Stimulated activated CD8-positive, alpha-beta memory T cell treated with anti-CD3 and anti-CD28 coated beads, Interleukin-4, amount 100 ng/mL, for 1 hour (primary cell): ENCODE measurements at places on chromosomes 2 and 18.

DNA sequence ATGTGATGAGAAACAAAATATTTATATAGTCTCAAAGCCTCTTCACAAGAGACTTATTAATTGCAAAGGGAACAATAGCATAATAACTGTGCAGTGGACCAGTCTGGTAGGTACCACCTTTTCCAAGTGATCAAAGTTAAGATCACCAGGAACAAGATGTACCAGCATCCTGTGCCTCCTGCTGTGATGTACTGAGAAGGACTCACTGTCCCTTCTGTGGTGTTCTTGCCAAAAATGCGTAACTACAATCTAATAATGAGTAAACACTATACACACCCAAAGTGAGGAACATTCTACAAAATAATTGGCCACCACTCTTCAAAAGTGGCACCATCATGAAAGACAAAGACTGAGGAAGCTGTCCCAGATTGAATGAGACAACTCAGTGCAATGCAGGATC lies 14.5 kb downstream of the GNLY start:
- DNase-seq = no peak

GRCh38 chr2:104430359-104430740 lies 423.6 kb upstream of the POU3F3 start:
- DNase-seq = no peak

DNA sequence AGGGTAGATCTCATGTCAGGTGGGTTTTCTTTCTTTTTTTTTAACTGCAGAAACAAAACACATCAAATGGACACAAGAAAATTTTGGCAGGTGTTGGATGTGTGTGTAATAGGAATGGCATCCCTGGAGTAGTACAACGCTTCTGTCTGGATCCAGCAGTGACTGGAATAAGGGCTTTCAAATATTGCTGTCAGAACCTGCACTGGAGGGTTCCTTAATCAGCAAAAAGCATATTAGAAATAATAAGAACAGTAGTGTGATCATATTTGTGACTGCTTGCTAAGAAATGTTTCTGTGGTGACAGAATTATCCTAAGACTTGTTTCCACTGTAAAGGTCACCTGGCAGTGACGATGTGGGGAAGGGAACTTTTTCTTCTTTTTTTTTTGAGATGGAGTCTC lies 30.8 kb downstream of the CREG2 start:
- no peak for DNase-seq

GRCh38 chr18:57107140-57107832 lies 39.6 kb upstream of the BOD1L2 start:
- no peak for DNase-seq

DNA sequence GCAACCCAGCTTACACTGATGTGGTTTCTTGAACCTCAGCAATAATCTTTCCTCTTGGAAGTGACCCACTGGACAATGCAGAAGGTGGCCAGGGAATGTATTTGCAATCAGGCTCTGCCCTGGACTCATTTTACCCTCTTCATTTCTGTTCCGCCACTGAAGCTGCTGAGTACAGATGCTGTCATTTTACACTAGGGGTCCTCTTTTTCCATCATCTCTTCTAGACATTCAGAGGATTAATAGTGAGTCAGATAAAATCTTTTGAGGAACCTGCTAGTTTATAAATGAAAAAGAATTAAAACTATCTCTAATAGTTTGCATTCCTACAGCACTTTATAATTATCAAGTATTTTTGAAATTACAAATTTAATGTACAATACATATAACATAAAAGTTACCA lies 87.9 kb upstream of the PNPT1 start:
- no peak for DNase-seq

GRCh38 chr2:121388371-121388770 lies 103.4 kb upstream of the TFCP2L1 start:
- no peak for DNase-seq

GRCh38 chr2:24285484-24286152 lies 74.7 kb downstream of the ITSN2 start:
- no peak for DNase-seq

DNA sequence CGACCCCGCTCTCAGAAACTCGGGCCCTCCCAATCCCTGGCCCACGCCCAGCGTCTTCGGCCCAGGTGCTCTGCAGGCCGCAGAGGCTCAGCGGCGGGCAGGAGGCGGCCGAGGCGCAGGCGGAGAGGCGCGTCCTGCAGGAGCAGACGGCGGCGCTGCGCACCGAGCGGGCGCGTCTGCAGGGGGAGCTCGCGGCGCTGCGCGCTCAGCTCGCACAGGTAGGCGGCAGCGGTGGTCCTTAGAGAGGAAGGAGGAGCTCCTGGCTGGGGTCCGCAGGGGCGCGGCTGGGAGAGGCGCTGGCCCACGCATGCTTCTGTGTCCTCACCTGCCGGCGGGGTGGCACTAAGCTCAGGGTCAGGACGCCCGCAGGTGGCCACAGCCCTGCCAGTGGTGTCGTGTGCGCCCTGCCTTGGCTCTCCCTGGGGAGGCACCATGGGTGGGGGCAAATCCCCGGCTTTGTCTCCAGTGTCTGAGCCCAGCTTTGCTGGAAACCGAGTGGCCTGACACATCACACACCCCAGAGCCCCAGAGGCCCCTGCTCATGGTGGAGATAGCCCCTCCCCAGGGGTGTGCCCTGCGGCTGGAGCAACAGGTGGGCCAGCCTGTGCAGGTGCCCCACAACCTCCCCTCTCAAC lies 14.9 kb upstream of the SNED1 start:
- DNase-seq = no peak

- DNase-seq = no peak
These were observed 143.5 kb upstream of the CWC22 start for GRCh38 chr2:180150606-180151005.

DNA sequence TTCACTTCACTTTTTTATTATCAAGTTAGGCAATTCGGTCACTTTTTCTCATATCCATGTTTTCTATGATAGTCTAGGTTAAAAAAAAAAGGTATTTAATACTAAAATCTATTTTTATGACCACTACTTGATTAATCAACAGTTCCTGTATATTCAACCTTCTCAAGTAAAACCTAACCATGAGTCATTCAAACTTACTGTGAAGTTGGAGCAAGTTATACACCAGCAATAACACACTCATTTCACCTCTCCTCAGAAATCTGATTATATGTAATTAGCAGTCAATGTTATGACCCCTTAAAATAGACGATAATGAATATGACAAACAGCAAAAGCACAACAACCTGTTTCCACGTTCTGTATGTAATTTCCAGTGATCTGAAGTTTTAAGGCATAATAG lies 35.0 kb upstream of the ADAM17 start:
- no peak for DNase-seq

DNA sequence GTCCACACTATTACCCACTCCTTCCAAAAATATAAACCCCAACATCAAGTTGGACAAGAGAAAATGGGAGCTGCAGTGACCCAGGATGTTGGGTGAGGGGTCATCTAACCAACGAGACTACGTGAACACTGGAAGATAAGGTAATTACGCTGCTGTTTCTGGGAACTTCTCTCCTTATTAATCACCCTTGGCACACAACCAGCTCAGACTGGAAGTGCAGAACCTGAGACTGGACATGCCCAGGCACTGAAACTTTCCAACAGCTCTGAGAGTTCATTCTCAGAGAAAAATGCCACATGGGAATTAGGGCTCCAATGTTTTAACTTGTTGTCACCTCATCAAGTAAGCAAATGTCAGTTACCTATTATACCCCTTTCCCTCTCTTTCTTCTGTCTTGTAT lies 135.3 kb downstream of the CCDC148 start:
- no peak for DNase-seq

DNA sequence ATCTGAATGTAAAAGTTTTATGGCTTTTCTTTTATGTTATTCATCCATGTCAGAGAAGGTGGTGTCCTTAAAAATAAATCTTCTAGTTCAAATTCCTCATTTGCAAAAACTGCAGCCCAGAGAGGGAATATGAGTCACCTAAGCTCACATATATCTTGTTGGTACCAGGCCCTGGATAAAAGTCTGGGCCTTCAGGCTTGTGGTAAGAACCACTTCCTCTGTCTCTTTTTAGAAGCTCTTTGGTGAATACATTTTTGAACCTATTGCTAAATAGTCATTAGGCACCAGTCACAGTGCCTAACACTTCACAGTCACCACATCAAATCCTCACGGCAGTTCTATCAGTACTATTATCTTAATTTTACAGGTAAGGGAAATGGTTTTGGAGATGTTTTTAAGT lies 199.2 kb downstream of the KCNS3 start:
- DNase-seq = no peak

DNA sequence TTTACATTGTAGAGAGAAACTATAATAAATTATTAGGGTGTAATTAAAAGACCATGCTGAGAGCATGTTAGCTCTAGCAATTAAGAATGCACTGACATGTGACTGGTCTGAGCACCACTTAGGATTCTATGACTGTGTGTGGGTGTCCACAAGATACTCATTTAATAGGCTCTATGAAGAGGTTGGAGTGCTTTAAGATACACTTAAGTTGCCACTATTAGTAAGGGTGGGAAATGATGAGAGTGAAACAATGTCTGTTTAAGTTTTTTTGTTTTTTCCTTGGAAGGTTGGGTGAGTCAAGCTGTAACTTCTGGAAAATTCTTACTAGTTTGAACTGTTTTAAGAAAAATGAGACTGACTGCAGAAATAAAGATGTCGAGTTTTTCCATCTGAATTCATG lies 1.8 kb upstream of the FAP start:
- DNase-seq = no peak

- DNase-seq = no peak
These were observed 131.3 kb downstream of the DDX1 start for GRCh38 chr2:15722980-15723379.

DNA sequence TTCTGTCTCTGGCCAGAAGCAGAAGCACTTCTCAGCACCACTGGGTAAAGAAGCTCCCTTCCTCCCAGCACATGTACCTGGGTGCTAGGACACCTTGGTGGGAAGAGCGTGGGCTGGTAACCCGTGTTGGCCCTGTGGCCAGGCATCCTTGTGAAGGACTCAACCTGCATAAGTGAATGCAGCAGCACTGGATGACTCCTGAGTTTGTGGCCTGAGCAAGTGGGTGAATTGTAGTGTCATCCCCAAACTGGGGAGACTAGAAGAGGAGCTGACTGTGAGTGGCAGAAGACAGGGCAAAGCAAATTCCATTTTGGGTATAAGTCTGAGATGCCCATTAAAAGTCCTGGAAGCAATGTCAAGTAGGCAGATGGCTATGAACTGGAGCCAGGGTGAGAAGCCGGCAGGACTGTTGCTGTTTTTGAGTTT lies 63.4 kb downstream of the STAT1 start:
- DNase-seq = no peak

- no peak for DNase-seq
These were observed 208.3 kb downstream of the EIPR1 start for GRCh38 chr2:3169106-3169870.

- DNase-seq = no peak
These were observed 1.5 kb downstream of the MAP3K2 start for GRCh38 chr2:127386246-127386645.

DNA sequence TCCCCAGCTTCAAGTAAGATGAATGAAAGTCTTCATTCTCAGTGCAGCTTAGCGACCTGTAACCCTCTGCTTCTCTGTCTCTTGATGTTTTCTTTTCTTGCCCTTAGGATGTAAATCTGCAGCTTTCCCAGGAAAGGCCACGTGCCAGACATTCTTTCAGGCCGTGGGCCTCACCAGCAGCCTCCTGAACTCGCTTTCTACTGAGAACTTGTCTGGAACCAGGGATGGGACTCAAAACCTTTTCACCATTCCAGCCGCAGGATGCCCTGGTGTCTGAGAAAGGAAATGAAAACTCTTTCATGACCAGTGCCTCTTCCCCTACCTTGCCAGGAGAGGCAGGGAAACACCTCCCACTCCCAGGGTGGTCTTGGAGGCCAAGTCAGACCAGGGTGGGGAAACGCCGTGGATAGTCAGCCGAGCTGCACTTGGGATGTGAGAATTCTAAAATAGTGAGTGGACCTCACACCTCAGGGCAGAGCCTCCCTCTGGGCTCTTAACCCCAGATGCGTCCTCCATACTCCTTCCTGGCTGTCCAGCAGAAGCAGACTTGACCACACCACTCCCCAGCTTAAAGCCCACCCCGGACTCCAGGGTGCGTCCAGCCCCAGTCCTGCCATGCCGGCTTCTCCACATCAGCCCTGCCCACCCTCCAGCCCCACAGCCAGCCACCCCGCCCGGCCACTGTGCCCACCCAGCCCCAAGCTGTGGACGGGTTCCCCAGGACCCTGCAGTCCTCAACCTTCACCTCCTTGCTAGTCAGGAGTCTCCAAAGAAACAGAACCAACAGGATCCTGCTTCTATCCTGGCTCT lies 115.5 kb downstream of the TWIST2 start:
- DNase-seq = no peak

GRCh38 chr18:8828300-8828699 lies 122.9 kb downstream of the MTCL1 start:
- DNase-seq = no peak

GRCh38 chr2:152730591-152731333 lies 12.3 kb downstream of the ARL6IP6 start:
- peak; percentile 17 for DNase-seq

GRCh38 chr2:171087547-171087946 lies 73.1 kb downstream of the TLK1 start:
- no peak for DNase-seq

DNA sequence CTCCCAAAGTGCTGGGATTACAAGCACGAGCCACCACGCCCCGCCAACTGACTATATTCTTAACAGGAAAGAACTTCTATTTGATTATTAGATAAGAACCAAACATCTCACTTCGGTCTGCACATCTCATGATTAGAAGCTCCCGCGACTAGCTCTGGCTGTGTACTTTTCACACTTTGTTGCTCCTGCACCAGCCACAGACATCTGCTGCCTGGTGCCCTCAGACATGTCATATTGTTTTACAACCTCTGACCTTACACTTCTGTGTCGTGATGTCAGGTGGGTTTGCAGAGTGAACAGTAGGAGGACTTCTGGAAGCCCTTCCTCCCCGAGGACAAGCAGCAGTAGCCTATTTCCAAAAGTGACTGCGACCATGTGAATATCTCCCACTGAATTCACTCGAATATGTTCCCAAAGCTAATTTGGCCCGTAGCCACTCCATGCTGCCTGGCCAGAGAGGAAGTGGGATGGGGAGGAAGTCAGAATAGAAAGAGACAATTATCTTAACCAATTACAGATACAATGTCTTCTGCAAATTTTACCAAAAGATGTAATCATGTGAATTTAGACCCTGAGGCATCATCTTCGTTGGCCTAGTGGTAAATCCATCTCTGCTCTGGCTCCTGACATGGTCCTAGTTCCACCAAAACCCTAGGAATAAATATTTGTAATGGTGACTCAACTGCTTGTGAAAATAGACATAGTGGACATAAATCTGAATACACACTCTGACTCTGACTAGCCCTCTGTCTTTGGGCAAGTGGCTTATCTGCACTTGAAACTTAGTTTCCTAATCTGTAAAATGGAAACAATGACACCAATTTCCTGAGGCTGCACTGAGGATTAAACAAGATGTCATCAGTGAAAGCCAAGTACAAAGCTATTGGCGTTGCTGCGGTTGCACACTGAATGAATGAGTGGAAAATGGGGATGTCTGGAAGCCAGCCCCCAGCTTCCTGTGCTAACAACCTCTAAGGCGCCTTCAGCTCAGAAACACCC lies 406.1 kb downstream of the LRATD1 start:
- no peak for DNase-seq

GRCh38 chr2:232410238-232410900 lies 3.7 kb downstream of the ALPG start:
- DNase-seq = no peak

GRCh38 chr2:128702616-128703015 lies 383.9 kb upstream of the HS6ST1 start:
- DNase-seq = no peak
